Upper lobe of right lung (tissue), 1 donor: ENCODE measurements at places on chromosomes 5 and 9. TPM values are rescaled to one million over a fixed set of nuclear protein-coding genes. Genes with fewer than 3 reads are reported as not detected.

GPR150 gene
- total RNA-seq, result 0.49 TPM

NCS1 gene
- 5.7 TPM for total RNA-seq

CFAP157 gene
- total RNA-seq, result 0.29 TPM

NPR3 gene
- total RNA-seq, result 87.2 TPM

- DNase-seq, result no peak
Measured at GRCh38 chr5:62486672-62487071, 74.1 kb downstream of the IPO11 start.

- no peak for DNase-seq
Measured at GRCh38 chr5:71586052-71586940, 844 bp upstream of the MCCC2 start.

- no peak for DNase-seq
Measured at GRCh38 chr9:18941060-18941740, 91.8 kb downstream of the SAXO1 start.

DNA sequence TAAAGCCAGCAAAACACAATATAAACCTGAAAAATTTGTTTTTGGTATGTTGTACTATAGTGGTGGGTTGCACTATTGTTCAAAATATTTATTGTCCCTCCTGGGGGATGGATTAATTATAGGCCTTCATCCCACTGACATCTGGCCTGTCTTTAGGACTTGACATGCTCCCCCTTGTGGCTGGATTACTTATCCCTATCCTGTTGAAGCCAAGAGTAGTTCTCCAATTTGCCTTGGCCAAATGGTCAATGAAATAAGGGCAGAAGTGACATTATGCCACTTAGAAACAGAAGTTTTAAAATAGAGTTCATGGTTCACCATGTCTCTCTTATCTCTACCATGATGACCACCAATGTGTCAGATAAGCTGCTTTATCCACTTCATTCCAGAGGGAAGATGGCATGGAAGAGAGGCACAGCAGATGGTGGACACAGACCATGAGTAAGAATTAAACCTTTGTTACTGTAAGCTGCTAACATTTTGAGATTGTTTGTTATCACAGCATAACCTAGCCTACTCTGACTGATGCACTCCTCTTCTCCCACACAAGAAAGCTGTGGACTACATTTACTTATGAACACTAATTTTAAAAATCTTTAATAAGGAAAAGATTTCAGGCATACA, 29.2 kb upstream of the ARHGEF28 start:
- DNase-seq, result no peak

DNA sequence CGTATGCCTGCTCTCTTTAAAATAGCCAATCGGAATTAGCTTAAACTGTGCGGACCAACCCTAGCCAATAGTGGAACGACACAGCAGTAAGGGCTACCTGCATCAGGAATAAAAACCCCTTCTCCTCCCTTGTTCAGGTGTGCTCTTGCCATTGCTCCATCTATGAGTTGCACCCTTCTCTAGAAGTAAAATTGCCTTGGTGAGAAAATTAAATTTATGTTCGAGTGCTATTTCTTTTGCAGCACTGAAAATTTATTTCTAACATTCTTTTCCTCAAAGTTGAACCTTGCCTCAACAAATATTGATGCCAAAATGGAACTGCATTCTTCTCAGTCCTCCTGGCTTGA, 102.5 kb upstream of the SHB start:
- no peak for DNase-seq

DNA sequence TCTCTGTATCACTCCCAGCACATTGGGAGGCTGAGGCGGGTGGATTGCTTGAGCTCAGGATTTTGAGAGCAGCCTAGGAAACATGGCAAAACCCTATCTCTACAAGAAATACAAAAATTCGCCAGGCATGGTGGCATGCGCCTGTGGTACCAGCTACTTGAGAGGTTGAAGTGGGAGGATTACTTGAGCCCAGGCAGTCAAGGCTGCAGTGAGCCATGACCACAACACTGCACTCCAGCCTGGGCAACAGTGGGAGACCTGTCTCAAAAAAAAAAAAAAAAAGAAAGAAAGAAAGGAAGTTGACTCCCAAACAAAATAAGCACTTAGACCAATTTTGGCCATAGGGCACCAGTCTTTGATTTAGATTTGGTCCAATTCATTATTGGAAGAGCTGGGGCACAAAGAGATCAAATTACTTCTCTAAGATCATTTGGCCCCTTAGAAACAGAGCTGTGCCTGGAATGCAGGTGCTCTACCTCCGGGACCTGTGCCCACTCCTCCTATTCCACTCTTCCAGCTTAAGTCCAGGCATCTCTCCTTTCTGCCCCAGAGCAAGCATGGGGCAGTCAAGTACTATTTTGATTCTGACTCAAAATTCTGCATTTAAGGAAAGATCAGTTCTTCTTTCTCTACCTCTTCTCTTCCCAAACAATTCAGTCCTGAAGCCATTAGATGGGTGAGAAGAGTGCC, 59.0 kb downstream of the ALDH7A1 start:
- DNase-seq, result no peak

DNA sequence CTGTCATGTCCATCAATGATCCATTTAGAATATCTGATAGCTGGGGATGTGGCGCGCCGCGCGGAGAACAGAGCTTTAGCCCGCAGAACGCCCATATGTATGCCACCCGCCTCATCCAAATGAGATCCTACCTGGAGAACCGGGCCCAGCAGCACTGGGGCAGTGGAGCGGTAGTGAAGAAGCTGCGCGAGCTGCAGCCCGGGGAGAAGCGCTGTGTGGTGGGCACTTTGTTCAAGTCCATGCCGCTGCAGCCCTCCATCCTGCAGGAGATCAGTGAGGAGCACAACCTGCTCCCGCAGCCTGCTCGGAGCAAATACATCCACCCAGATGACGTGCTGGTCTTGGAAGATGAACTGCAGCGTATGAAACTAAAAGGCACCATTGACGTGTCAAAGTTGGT, 313.7 kb downstream of the NR2F1-AS1 start:
- no peak for DNase-seq

DNA sequence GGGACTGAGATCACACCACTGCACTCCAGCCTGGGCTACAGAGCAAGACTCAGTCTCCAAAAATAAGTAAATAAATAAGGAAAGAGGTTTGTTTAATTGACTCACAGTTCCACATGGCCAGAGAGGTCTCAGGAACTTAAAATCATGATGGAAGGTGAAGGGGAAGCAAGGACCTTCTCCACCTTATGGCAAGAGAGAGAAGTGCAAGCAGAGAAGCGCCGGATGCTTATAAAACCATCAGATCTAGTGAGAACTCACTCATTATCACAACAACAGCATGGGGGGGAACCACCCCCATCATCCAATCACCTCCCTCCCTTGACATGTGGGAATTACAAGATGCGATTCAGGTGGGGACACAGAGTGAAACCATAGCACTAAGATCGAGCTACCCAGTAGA, 22.8 kb upstream of the RGMB start:
- DNase-seq, result no peak

- peak; percentile 92 for DNase-seq
Measured at GRCh38 chr9:1050125-1050895, at the start of gene DMRT2. TSS of gene DMRT2 (plus strand) at chr9:1050357. CDS start at chr9:1051614, 1,257 bp downstream.

GRCh38 chr5:139105621-139106071, 92.5 kb downstream of the SIL1 start:
- DNase-seq, result no peak
